Neural crest cell (in vitro differentiated cells): ENCODE measurements at places on chromosomes 11 and 22. TPM values are rescaled to one million over a fixed set of nuclear protein-coding genes. Genes with fewer than 3 reads are reported as not detected.
A peak's percentile ranks its signal among the peaks of the same experiment; 100 is the strongest.

- DNase-seq: no peak
- H3K36me3 ChIP-seq: no peaks in the 10 kb centered on the region
- peak overlapping the region; percentile 95 for H3K4me3 ChIP-seq
- peak overlapping the region; percentile 67 for H3K27ac ChIP-seq
- H3K4me1 ChIP-seq: peaks cover 27% of the 10 kb centered on the region
These were observed 777 bp downstream of the LTO1 start for GRCh38 chr11:69674267-69674885.

DNA sequence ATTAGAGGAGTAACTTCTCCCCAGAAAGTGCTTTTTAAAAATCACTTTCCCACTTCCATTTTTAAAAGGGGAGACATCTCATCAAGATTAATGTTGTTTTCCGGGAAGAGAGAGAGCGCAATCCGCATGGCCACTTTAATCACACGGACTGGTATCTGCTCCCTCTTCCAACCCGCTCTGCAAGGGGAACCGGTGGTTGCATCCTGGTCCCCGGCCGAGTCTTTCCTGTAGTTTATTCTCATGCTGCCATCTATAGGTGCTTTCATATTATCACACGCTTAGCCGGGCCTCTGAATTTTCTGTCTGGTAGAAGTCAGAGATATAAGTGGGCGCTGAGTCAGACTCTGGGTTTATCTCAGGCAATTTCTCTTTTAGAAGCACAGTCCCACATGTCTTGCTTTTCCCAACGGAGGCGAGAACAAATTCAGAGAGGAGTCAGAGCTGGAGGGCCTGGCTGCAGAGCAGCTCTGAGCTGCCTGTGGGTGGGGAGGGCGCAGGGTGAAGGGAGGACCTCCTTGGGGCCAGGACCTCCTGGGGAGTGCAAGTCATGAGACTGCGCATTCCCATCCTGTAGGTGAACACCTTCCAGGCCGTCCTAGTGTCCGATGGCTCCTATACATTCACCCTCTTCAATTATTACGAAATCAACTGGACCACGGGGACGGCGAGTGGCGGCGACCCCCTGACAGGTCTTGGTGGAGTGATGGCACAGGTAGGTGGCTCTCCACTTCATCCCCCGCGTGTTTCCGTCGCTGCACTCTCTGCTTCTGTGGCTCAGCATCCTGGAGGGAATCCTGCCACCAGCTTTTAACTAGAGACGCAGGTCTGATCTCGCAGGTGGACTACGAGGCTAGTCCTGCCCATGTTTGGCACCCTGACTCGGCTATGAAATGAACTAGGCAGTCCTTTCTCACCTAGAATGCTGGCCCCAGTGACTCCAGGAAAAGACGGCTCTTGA lies 11.7 kb downstream of the TECTA start:
- H3K27me3 ChIP-seq: peaks cover 5% of the 10 kb centered on the region
- H3K4me3 ChIP-seq: no peak overlapping the region
- H3K4me1 ChIP-seq: peaks cover 13% of the 10 kb centered on the region
- peak; percentile 24 for DNase-seq
- H3K27ac ChIP-seq: no peak overlapping the region

DNA sequence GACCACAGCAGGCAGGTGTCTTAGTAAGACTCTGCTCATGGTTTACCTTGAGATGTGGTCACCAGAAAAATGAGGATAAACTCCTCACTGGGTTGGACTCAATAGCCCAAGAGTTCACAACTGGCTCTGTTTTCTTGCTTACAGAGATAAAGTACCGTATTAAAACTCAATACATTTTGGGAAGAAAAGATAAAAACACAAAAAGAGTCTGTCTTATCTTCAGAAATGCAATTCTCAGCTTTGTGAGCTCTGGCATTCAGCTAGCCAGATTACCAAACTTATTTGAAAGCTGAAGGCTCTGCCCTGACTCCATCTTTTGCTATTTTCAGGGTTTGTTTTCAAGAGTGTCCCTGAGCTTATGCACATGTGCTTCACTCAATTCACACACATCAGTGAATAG lies 75.4 kb downstream of the PHF21A start:
- H3K27ac ChIP-seq: no peak overlapping the region
- peaks cover 18% of the 10 kb centered on the region for H3K4me1 ChIP-seq
- no peaks in the 10 kb centered on the region for H3K27me3 ChIP-seq

GRCh38 chr11:61814247-61814957 lies 2.4 kb downstream of the FADS1 start:
- H3K27me3 ChIP-seq: no peaks in the 10 kb centered on the region
- H3K27ac ChIP-seq: peak overlapping the region; percentile 100
- peaks cover 26% of the 10 kb centered on the region for H3K4me1 ChIP-seq

RIC3 gene
- total RNA-seq: 8.9 and 9.1 TPM in 2 replicates

ASCL2 gene
- total RNA-seq: 0.16 TPM in 1 of 2 replicates, not detected in the other

CFAP300 gene
- 6.2 and 6.4 TPM in 2 replicates for total RNA-seq

SLC43A3 gene
- total RNA-seq: 52.9 and 53.7 TPM in 2 replicates

CD59 gene
- 80.5 and 86.3 TPM in 2 replicates for total RNA-seq
